Astrocyte (in vitro differentiated cells and primary cell): ENCODE measurements at places on chromosomes 1 and 21.

DNA sequence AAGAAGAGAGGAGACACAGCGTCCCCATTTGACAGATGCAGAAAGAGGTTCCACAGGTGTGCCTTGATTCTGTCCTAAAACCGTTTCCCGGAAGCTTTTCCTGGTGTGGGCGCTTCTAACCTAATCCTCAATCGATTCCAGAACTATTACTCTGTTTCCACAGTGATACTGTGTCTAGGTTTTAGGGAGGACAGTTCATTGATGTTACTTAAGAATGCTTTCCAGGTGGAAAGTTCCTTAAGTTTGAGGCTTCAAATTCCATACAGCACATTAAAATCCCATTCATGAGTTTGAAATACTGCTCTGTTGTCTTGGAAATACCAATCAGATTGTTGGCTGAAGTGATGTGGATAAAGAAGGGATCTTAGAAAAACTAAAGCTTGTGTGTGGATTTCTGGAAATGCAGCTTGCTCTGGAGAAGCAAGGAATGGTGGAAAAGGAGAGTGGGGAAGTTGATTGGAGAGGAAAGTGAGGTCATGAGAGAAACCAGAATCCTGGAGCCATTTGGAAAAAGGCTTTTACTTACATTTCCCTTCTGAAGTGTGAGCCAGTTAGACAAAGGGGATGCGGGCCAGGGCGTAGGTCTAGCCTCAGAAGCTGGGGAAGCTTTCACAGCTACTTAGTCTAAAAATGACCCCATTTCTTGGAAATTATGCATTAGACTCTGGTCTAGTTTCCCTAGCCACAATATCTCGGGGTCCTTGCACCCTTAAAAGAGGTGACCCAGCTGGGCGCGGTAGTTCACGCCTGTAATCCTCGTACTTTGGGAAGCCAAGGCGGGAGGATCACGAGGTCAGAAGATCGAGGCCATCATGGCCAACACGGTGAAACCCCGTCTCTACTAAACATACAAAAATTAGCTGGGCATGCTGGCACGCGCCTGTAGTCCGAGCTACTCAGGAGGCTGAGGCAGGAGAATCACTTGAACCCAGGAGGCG is 6.7 kb downstream of the ELF3 start:
- no peak for DNase-seq

- no peak for DNase-seq
Measured at GRCh38 chr21:41507521-41508414, at the start of gene TMPRSS2. TSS of gene TMPRSS2 (minus strand) at chr21:41508158. CDS start at chr21:41498133, 10,025 bp downstream.

GRCh38 chr1:164588516-164589341 is 29.7 kb downstream of the PBX1 start:
- DNase-seq: peak; percentile 84

DNA sequence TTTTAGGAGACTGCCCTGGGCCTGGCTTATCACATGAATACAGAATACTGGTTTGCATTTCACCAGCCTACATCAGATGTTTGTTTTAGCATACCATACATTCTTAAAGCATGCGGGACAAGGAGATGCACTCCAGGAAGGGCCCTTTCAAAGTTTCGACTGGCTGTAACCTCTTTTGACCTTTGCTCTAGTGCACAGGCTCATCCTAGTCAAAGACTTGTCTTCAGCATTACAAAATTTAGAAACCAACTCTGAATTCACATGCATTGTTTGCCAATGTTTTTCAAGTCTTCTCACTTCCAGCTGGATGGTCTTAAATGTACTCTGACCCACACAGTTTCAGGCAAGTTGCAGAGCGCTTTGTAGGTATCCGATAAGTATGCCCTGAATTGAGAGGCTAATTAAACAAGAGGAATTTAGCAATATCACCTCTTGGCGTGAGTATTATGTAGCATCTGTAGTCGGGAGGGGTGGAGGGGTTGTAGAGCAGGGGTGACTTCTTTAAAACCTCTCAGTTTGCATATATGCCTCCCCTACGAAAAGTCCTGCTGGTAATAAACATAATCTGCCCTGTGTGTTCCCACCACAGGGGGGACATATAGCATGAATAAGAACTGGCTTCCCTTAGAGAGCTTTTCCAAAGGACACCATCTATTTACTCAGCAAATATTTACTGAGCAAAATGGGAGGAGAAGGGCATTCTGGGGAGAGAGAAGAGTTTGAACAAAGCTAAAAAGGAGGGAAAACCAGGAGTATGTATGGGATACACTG is 24.4 kb upstream of the AHCYL1 start:
- peak; percentile 66 for DNase-seq

DNA sequence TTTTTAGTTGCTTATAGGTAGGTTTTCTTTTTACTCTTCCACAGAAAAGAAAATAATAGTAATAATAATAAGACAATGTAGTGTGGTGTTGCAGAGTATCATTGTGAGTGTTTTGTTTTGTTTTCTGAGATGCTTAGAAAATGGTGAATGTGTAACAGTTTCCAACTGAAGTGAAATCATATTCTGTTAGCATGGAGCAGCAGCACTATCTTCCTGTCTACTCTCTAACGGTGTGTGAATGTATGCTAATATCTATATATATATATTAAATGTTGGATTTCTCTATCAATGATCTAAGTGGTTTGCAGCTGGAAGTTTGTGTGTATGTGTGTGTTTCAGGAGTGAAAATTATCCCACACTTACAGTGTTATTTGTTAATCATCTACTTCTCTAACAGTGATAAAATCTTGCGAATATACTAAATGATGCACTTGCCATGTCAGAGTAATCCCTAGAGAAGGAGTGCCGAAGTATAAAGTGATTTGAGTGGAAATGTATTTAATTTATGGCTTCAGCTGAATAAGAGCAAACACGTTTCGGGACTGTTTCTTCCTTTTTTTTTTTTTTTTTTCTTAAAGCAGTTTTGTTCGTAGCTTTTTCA is 377 bp downstream of the SAMD13 start:
- DNase-seq: no peak

DNA sequence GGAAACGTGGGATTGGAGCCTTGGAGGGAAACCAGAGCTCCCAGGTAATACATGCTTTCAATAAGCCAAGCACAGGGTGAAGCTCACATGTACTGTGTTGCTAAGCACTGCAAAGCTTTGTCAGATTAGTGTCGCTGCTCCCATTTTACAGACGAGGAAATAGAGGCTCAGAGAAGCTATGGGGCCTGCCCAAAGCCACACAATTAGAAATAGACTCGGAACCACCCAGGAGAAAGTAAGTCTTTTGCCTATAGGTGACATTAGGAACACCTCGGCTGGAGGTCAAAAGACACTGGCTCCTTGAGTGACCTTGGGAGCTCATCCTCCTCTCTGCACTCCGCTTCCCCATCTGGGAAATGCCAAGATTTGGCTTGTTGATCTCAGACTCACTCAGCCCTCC is 175.6 kb upstream of the ZC3H12A start:
- no peak for DNase-seq
